ENCODE measurements at places on chromosomes 3 and 15.
A peak's percentile ranks its signal among the peaks of the same experiment; 100 is the strongest.

DNA sequence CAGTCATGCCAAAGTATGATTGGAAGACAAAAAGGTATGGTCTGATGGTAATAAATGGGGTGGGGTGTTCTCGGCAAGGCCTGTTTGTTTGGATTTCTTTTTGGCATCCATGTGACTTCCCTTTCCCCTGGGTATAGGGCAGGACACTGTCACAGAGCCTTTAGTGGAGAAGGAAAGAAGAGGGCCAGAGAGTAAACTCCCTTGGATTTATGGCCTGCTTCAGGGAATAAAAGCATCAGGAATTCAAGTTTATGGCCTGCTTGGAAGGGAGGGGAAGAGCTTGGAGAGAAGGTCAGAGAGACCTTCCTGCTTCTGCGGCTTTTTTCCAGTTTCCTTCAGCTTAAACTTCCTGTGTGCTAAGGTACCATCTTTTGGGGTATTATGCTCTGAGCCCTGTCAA is 179.4 kb upstream of the ADAMTS9 start:
- no peak for DNase-seq

GRCh38 chr3:69458803-69459365 is 73.0 kb upstream of the FRMD4B start:
- DNase-seq, result no peak

DNA sequence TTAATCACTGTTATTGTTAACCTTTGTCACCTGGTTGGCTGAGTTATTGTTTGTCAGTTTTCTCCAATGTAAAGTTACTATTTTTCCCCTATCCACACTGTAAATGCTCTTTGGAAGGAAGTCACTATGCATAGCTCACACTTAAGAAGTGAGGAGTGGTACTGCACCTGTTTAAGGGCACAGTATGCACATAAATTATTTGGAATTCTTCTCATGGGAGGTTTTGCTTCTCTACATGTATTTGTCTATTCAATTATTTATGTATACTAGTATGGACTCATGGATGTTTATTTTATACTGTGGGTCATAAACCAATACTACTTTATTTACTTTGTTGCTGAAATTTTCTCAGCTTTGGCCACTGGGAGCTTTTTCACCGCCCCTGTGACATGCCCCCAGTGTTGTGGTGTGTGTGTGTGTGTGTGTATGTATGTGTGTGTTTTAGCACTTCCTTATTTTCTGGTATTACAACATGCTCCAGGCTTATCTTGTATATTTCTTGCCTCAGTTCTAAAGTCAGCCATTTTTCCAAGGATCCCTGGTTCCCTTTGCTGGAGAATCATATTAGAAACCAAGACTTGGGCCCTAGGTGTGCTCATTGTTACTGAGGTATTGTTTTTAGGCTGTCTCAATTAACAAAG is 290.5 kb downstream of the KBTBD8 start:
- no peak for DNase-seq

DNA sequence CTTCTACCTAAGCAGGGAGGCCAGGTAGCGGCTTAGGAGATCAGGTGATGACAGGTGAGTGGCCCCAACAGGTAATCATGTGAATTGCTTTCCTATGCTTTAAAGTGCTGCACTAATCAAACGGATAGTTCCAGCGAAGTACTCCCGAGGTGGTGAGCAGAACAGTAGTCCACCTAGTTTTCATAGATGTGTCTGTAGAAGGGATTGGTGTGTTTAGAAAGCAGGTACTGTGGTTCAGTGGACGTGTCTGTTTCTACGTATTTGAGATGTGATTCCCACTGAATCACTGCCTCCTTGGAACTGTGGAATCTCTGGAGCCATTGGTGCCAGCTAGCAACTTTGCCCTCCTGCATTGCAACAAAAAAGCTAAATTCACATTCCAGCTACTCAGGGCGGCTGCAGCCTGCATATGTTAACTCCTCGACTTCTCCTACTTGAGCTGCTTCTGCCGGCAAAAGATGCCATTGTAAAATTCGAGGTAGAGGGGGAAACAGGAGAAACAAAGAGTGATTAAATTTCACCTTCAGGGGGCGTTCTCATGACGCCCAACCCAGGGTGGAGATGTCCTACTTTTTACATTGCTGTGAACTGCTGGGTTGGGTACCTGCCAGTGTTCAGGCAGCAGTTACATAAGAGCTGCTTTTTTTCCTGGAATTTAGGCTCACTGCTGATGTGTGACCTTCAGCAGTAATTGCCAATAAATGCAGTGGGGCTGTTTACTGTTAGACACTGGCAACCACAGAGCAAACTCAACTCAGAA is 227.3 kb downstream of the ITPR1 start:
- no peak for DNase-seq

DNA sequence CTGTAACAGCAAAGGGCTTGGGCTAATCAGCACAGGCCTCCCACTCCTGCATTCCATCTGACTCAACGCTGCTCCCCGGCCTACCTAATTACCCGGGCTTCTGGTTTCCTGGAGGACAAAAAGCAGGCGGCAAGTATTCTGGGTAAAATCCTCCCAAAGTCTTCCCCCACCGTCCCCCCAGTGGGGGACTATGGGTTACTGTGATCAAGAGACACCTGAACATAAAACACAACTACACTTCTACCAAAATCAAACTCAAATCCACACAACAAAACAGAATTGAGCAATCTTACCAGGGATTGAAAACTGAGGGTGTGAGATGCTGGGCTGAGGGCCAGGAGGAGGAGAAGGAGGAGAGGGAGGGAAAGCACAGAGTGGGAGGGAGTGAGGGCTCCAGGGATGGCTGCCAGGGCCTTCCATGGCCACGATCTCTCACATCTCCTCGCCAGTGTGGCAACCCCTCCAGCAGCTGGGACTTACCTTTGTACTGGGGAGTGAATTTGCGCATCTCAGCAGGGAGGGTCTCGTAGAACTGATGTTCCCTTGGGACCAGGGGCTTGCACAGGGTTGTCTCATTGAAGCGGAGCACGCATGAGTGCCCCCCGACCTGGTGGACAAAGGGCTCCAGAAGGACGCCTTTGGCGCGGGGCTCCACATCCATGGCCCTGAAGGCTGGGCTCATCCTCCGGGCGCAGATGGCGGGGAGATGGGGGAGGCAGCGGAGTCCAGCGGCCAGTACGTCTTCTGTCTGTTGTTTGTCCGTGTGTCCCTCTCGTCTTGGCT is 9.1 kb upstream of the NCKIPSD start:
- no peak for DNase-seq

DNA sequence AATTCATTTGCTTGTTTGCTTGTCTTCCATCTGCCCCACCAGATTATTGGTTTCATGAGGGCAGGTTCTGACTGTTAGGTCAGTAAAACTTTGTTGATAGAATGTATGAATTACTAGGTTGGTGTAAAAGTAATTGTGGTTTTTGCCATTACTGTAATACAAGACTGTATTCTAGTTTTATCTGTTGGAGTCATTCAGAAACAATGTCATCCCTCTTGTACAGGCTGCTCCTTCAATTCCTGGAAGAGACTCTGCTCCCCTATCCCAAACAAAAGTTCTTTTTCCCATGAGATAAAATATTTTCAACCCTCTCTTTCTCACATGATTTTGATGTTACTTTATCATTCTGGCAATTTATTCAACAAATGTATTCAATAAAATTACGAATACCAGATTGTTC is 115.0 kb downstream of the CHST2 start:
- no peak for DNase-seq

DNA sequence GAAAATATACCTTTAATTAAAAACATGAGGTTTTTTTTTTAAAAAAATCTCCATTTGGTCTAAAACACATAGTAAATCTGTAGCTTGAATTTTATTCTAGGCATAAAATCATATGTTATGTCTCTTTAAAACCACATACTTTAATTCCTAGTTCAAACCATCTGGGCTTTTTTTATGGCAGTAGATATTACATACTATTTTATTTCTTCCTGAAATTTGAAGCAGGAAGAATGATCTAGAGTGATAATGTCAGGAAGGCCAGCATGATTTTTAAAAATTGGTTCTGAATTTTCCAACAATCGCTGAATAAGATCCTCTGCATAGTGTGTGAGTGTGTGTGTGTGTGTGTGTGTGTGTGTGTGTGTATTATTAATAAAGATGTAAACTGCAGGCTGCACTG is 420.3 kb downstream of the NAALADL2 start:
- DNase-seq, result no peak

- DNase-seq, result no peak
These were observed 206.2 kb downstream of the IL20RB start for GRCh38 chr3:137163958-137164357.

GRCh38 chr15:42002333-42002732 is 18.5 kb downstream of the PLA2G4E start:
- DNase-seq, result no peak

GRCh38 chr15:52546031-52546751 is 17.5 kb upstream of the MYO5A start:
- no peak for DNase-seq

DNA sequence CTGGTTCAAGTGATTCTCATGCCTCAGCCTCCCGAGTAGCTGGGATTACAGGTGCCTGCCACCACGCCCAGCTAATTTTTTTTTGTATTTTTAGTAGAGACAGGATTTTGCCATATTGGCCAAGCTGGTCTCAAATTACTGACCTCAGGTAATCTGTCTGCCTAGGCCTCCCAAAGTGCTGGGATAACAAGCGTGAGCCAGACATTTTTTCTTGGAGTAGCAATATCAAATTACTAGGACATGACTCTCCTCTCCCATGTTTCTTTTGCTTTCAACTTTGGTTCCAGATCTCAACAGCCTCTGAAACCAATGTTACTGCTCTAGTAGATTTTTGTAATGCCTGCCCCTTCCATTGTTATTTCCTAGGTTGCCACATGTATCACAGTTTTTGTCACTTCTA is 462.0 kb downstream of the GBE1 start:
- no peak for DNase-seq

DNA sequence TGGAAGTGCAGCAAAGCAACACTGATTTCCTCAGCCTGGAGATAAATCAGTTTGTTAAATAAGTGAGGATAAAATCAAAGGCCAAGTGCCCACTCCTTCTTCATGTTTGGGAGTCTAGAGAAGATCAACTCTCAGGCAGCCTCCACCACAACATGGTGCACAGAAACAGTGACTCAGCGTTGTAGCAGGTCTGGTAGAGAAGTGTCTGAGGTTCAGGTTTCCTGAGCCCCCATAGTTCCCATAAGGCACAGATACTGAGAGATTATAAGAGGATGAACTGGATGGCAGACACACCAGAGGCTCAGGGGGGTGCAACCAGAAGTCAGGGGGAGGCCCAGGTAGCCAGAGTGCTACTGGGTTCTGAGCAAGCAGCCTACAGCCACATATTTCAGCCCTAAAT is 166.7 kb downstream of the FRMD5 start:
- no peak for DNase-seq

DNA sequence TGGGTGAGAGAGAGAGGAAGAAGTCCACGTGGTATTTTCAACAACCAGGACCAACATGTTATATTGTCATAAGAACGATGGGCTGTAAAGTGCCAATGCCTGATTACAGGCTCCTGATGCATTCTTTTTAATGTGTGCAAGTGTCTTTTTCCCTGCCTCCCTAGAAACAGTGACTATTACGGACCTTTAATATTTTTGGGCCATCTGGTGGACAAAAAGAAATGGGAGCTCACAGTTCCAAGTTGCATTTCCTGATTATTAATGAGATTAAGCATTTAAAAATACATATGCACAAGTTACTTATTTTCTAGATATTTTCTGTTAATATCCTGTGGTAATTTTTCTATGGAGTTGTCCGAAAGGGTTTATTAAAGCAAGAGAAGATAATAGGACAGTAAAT is 530.2 kb downstream of the NR2F2 start:
- DNase-seq, result no peak

- no peak for DNase-seq
These were observed 6.5 kb downstream of the ZNF589 start for GRCh38 chr3:48247401-48247811.

DNA sequence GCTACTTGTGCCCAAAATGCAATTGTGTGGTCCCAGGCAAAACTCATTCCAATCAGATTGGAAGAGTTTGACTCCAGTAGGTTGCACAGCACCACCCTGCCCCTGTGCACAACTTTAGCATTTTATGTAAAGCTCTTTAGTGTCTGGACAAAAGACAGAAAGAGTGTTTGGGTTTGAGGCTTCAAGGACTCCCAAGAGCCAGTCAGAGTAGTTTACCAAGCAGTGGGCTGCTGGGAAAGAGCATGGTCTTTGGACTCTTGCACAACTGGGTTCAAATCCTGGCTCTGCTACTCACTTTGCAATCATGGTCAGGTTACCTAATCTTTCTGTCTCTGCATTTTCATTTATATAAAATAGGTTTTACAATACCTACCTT is 75.8 kb upstream of the UMPS start:
- DNase-seq, result no peak

- no peak for DNase-seq
These were observed 122.0 kb upstream of the MELTF start for GRCh38 chr3:197151580-197151979.

DNA sequence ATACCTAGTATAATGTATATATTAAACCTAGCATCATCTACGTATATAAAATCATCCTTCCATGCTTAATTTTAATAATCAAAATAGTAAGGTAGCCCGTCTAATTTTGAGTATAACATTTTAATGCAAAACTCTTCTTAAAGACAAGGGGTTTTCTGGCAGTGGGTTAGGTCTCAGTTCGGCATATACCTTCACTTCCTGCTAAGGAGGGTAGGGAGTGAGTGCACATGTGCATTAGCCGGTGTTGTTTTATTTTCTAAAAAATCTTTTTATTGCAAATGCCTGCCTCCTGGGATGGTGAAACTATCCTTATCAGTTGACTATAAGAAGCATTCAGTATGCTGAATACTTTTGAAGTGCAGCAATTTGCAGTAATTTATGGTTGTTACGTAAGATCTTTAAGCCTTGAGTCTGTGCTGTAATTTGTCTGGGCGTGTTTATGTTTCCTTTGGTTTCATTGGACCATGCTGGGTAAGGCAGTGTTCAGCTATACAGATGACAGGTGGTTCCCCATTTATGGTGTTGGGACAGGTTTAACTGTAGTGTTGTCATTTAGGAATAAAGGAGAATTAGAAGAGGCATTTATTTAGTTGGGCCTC is 11.7 kb downstream of the ARHGEF26 start:
- peak; percentile 35 for DNase-seq

- DNase-seq, result peak; percentile 17
These were observed 5.8 kb downstream of the TLE3 start for GRCh38 chr15:70091726-70092463.

- no peak for DNase-seq
These were observed 37.9 kb downstream of the GLDN start for GRCh38 chr15:51379390-51379789.

DNA sequence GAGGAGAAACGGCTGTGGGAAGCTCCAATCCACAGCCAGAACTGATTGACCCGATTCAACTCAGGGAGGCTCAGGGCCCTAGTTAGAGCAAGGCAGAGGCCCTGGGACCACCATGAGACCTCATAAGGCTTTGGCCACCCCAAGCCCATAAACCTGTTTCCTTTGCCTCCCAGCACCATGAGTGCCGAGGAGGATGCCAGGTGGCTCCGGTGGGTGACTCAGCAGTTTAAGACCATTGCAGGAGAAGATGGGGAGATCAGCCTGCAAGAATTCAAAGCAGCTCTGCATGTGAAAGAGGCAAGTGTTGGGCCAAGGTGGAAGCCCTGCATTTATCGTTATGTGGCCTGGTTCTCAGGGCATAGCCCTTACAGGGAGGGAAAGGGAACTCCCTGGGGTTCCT is 11.9 kb downstream of the NOX5 start:
- no peak for DNase-seq
